ENCODE measurements at places on chromosomes 16 and 17.

DNA sequence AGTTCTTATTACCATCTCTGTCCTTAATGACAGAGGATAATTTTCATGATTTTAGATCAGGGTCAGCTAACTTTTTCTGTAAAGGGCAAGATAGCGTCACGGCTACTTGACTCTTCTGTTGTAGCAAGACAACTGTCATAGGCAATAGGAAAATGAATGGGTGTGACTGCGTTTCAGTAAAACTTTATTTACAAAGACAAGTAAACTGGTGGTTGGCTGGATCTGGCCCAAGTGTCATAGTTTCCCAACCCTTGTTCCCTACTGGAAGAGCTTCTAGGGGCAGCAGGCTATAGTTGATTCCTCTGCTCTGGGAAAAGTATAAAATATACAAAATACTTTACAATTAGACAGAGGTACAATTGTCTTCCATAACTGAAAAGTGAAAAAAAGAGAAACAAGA, 50.6 kb upstream of the VPS4A start:
- no peak for DNase-seq

- no peak for DNase-seq
These were observed 804 bp upstream of the TMEM100 start for GRCh38 chr17:55723488-55723848.

DNA sequence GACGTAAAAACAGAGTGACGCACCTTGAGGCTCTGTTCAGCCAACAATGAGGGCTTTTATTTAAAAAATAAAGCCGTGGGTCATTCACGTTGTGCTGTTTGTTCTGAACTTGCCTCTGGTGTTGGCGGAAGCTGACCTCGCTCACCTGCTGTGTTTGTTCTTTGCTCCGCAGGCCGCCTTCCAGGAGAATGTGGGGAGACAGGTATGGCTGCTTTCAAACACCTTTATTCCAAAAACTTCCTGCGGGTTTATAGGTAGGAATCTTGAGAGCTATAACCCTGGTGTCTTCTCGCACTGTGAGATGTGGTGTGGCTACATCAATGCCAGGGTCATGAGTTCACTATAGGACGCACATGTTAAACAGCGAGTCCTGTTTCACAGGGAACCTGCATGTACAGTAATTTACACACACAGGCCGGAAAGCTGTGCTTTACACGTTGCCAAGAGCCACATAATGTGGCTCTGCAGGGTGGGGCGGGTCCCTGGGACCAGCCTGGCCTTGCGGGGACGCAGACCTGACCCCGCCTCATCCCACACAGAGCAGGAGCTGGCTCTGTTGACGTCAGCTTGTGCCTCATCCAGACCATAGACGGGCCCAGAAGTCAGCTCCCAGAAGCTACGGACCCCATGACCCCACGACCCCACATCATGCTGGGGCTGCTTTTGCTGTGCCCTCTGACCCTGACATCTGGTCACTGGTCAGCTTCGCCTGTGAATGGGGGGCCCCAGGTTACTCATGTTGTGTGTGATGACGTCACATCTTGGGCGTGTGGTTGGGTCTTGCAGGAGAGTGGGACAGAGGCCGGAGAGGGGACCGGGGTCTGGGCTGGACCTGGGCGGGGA, 49.9 kb upstream of the ZNF750 start:
- no peak for DNase-seq

DNA sequence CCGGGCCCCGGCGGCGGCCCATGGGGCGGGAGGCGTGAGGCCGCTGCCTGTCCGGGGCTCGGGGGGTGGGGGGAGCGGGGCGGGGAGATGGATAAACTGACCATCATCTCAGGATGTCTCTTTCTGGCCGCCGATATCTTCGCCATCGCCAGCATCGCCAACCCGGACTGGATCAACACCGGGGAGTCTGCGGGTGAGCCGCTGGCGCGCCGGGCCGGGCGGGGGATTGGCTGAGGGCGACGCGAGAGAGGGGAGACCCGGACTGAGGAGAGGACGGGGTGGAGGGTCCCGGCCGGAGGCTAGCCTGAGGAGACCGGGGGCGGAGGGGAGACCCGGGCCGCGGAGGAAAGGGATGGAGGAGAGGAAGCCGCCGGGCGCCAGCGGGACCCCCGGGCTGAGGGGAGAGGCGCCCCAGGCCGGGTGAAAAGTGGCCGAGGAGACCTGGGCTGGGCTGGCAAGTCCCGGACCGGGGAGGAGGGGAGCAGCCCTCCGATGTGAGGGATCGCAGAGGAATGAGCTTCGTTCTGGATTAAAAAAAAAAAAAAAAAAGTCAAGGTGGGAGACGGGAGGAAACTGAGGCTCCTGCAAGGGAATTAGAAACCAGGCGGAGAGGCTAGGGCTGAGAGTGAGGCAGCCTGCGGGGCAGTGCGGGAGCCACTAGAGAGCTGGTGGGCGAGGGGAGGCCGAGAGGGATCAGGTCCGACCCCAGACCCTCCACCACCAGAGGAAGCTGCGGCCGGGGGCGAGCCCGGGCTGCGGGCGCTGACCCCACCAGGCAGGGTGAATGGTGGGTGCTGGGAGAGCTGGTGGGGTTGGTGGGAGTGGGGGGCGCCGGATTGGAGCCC, 526 bp downstream of the MOSMO start:
- no peak for DNase-seq

DNA sequence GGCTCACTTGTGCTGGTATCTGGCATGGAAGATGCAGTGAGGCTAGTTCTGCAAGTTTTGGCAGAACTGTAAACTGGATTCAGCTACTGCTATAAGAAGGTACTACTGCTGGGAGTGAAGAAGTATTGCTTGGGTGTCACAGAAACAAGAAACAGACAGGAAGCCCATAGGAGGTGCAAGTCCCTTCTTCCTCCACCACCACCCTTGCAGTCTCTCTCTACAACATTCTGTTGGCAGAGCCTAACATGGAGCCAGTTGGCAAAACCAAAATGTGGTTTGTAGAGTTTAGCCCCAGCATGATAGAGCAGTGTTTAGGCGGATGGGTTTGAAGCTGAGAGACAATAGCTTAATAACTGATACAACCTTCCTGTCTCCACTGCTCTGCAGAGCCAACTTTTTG, 72.6 kb downstream of the NLK start:
- DNase-seq, result no peak

DNA sequence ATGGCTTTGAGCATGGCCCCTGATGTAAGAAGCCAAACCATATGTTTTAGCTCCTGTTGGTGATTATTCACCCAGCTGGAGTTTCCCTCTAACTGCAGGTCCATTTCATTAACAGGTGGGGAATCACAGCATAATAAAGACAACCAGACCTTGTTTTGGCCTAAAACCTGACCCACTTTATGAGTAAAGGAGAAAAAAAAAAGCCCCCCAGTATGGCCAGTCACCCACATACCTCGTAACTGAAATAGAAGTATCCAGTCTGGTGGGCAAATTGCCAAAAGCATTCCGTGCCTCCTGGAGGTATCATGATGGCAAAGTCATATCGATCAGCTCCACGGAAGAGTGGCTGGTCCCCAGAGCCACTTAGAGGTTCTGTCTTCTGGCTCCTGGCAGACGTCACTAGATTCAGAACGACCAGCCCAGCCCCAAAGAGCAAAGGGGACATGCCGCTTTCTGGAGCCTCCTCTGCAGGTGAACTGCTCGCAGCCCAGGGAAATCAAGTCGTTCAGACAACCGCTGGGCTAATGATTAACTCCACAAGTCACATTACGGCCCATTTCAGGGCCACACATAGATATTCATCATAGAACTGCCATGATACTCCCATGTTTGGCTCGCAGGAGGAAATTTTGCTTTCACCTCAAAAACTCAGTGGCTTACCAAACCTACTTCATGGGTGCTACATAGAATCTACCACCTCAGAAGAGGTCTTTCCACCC, at the start of gene TMED6:
Gene TMED6, minus strand, starts transcription at position 478 of the 719 bp plus-strand sequence. Its CDS starts 33 bp downstream, at position 445.
- DNase-seq, result no peak

- no peak for DNase-seq
These were observed 44.7 kb downstream of the RPH3AL start for GRCh38 chr17:307741-308507.

- no peak for DNase-seq
These were observed 15.9 kb downstream of the FAM83G start for GRCh38 chr17:18988546-18989173.
